ENCODE measurements at places on chromosomes 5 and 9.

DNA sequence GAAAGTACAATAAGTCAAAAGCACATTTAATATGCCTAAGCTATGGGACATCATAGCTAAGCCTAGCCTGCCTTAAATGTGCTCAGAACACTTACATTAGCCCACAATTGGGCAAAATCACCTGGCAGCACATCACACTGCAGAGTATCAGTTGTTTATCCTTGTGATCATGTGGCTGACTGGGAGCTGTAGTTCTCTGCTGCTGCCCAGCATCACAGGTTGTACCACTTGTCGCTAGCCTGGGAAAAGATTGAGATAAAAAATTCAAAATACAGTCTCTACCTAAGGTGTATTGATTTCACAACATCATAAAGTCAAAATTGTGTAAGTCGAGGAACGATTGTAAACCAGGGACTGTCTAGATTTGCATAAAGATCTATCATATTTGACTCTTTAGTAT, 58.6 kb downstream of the CAMK4 start:
- no peak for DNase-seq

DNA sequence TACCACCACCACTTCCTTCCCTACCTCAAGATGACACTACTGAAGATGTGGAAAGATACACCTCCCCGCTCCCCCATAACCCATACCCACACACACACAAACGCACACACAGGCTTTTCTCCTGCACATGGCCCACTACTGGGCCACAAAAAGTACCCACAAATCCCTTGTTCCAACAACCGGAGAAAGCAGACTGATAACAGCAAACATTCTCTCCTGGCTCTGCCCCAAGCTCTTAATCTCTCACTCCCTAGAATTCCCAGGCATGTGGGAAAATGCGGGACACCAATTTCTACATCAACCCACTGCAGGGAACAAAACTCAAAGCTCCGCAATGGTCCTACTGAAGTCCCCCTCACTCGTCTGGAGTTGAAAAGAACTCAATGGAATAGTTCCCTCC, 611.0 kb upstream of the KLF4 start:
- no peak for DNase-seq

DNA sequence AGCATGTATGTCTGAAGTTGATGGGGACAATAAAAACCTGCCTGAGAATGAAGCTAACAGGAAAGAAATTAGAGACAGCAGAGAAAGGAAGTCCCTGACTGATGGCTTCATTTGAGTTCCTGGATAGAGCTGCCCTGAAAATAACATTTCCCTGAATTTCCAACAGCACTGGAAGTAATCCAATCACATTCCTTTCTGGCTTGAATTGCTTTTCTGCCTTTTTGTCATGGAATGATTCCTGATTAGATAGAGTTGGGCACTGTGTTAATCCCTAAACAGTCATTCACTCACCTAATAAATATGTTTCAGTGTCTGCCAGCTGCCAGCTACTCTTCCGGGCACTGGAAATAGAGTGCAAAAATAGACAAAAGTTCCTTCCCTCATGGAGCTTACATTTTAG, 30.0 kb upstream of the SH3RF2 start:
- DNase-seq: no peak

DNA sequence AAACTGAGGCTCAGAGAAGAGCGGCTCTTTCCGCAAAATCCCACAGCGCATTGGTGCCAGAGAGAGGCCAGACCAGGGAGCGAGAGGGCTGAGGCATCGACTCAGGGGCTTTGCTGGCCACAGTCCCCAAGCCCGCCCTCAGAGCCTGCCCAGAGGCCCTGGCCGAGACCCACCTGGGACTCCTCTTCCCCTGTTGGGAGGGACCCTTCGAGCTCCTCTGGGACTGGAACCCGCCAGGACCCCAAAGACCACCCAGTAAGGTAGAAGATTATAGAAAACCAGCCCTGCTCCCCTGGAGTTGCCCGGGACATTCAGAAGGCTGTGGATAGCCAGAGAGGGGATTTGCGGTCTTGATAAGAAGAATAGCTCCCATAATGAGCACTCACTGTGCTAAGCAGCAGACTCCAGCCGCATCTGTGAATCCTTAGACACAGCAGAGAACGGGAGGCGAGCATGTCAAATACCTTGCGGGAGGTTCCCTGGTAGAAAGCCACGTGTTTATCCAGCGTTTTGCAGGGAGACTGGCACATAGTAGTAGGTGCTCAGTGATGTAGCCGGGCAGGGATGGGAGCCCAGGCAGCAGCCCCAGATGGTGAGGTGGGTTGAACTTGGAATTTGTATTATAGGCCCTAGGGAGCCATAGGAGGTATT, 651 bp upstream of the AK1 start:
- DNase-seq: no peak

DNA sequence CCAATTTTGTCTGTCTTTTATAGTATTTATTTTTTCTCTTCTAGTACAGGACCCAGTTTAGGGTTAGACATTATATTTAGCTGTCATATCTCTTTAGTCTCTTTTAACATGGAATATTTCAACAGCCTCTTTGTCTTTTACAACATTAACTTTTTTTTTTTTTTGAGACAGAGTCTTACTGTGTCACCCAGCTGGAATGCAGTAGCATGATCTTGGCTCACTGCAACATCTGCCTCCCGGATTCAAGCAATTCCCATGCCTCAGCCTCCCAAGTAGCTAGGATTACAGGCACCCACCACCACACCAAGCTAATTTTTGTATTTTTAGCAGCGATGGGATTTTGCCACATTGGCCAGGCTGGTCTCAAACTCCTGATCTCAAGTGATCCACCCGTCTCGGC, 90.1 kb downstream of the ADAMTS6 start:
- DNase-seq: no peak

GRCh38 chr5:88663793-88664216, 219.2 kb downstream of the MEF2C start:
- no peak for DNase-seq

DNA sequence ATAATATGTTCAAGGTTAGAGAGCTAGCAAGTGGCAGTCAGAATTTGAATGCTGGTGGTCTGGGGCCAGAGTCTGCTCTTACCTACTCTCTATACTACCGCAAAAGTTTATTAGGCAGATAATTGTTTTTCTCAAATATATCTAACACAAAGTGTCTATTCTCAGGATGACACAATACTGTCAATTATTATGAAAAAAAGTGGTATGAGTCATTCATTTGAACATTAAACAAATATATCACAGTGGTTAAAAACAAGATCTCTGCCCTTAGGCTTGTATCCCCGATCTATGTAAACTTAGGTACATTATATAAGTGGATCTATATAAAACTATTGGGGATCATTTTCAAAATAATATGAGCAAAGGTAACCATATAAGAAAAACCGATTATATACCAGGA, 354.9 kb downstream of the CETN3 start:
- no peak for DNase-seq

- no peak for DNase-seq
Measured at GRCh38 chr9:131874447-131874846, 134.6 kb upstream of the RAPGEF1 start.

DNA sequence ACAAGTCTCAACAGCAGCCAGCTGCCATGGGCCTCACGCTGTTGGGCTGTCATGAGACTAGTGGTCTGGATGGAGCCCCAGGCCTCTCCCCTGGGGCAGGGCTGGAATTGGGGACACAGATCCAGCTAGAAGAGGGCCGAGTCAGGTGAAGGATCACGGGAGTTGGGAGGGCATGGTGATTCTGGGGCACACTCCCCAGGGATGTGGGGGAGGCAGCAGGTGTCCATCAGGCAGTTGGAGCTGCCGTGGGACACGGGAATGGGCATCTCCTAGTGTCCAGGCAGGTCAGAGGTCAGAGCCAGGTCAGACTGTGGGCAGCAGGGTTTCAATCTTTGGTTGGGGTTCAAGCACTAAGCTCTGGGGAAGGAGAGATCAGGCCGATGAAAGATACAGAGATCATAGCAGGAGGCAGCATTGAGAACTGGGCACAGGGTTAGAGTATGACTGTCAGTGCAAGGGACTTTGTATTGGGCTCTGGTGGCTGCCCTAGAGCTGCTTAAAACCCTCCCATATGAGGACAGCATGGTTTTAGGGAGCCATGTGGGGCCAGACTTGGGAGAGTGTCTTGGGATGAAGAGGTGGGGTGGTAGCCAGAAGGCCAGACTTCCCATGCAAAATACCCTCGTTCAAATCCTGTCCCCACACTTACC, 59.2 kb downstream of the ARHGEF37 start:
- DNase-seq: peak; percentile 33

DNA sequence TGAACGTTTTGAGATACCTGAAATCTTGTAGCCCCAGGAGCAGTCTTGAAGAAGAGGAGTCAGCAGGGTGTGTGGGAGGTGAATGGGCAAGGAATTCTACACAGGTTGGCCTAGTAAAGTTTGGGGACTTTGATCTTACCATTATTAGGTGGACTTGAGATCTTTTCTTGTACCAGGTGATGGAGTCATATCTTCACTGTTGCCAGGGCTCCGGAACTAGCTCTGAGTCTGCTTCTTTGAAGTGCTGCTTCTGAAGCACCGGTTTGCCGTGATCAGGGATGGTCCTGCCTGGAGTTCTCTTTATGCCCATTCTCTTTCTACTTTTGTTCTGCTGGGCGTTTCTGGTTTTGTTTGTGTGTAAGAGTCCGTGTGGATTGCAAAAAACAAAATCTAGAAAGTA, 27.4 kb downstream of the RCL1 start:
- no peak for DNase-seq

DNA sequence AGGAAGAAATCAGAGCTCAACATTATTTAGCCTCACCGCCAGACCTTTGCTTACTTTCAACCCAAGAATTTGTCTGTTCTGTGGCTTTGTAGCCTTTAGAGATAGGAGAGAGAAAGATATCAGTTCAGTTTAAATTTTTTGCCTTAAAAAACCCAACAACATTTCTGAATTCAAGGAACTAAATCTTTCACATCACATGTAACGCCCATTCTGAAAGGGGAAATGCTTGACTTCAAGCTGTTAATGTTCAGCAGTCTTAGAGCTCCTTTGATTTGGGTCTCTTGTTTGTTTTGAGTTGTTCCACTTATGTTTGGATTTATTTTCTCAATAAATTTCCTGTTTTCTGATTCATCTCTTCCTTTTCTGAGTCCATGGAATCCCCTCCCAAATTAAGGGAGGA, 294.5 kb downstream of the ARHGAP26 start:
- DNase-seq: no peak

- no peak for DNase-seq
Measured at GRCh38 chr5:76972689-76973088, 19.8 kb downstream of the CRHBP start.

- DNase-seq: no peak
Measured at GRCh38 chr9:114503009-114503408, 2.3 kb downstream of the WHRN start.

DNA sequence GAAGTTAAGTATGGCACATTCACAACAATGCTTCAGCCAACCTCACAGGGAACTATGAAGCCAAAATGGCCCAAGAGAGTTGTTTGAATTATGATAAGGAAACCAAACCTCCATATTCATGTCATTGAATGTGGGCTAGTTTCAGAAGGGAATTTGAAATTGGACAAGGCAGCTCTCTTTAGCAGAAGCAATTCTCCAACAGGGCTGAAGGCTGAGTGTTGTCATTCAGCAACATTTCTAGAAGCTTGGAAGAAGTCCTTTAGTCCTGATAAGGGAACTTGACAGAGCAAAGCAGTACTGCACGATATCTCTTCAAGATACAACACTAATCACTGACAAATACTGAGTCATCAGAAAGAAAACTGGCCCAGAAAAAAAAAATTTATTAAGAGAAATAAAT, 115.4 kb downstream of the SLC25A46 start:
- no peak for DNase-seq

GRCh38 chr9:124983698-124984097, 42.8 kb upstream of the GOLGA1 start:
- DNase-seq: no peak

DNA sequence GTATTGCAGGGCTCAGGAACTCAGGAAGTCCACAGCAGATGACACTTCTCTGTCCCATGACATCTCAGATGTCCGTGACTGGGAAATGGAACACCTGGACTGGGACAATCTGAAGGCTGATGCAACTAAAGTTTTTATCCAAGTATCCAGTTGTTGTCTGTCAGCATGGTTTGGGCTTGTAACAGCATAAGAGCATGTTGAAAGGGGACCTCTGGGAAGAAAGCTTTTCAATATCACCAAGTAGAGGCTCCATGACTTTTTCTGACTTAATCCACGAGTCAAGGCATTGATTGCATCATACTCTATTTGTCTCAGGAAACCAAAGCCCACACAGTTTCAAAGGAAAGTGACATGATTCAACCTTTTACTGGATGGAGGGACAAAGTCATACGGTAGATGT, 807.7 kb downstream of the MTRR start:
- DNase-seq: no peak

GRCh38 chr9:68653141-68653595, 51.9 kb upstream of the PIP5K1B start:
- DNase-seq: no peak

GRCh38 chr5:32088214-32088613, 85.9 kb downstream of the GOLPH3 start:
- DNase-seq: no peak

- no peak for DNase-seq
Measured at GRCh38 chr9:32351845-32352244, 32.6 kb upstream of the ACO1 start.

DNA sequence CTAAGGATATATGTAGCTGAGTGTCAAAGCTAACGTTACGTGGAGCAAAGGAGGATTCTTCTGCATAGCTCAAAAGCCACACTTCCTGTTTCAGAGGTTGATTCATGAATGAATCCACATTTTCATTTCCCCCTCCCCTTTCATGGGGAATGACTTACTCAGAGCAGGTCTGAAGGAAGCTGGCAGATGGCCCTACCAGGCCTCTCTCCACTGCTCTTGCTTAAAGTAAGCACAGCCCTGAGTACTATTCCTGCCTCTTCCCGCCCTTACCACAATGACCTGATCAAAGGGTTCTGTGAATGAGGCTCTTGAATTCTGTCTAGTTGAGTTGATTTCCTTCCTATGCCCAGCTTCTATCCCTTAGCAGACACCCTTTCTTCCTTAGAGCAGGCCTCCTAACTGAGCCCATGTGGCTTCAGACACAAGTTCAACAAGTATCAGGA, 6.3 kb downstream of the IGIP start:
- DNase-seq: no peak

DNA sequence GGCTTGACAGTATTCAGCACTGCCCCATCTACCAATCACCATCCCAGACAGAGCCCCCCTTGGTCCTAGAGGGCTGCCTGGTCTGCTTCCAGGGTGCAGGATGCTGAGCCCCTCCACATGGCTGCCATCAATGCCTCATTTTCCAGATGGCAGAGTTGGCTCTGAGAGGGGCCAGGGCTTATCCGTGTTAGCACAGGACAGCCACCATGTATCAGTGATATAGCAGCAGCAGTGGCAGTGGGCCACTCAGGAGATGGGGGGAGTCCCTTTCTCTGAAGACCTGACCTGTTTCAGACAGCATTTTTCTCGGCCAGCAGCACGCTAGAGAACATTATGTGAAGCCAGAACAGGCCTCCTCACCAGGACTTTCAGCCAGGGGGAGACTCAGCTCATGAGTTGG, 1.6 kb upstream of the SMIM32 start:
- DNase-seq: no peak

DNA sequence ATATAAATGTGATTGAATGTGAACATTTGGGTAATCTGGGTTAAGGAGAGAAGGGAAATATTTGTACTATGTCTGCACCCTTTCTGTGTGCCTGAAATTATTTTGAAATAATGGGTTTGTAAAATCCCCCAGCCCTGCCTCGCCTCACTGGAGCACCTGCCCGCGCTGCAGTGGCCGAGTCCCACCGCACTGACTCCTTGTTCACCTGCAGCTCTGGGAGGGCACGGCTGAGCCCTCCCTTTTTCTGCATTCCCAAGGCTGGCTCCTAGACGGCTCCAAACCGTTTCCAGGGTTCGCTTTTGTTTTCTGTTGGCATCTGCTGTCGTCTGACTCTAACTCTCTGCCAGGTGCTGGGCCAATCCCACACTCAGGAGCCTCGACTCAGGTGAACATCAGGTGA, 17.6 kb upstream of the PPP1R26 start:
- no peak for DNase-seq

GRCh38 chr9:136080716-136081112, 14.4 kb downstream of the NACC2 start:
- no peak for DNase-seq
